ENCODE measurements at places on chromosomes 6 and 20.

GRCh38 chr20:47334022-47334551, 22.4 kb downstream of the ZMYND8 start:
- no peak for DNase-seq

GRCh38 chr6:22466665-22467245, 102.6 kb upstream of the HDGFL1 start:
- no peak for DNase-seq

DNA sequence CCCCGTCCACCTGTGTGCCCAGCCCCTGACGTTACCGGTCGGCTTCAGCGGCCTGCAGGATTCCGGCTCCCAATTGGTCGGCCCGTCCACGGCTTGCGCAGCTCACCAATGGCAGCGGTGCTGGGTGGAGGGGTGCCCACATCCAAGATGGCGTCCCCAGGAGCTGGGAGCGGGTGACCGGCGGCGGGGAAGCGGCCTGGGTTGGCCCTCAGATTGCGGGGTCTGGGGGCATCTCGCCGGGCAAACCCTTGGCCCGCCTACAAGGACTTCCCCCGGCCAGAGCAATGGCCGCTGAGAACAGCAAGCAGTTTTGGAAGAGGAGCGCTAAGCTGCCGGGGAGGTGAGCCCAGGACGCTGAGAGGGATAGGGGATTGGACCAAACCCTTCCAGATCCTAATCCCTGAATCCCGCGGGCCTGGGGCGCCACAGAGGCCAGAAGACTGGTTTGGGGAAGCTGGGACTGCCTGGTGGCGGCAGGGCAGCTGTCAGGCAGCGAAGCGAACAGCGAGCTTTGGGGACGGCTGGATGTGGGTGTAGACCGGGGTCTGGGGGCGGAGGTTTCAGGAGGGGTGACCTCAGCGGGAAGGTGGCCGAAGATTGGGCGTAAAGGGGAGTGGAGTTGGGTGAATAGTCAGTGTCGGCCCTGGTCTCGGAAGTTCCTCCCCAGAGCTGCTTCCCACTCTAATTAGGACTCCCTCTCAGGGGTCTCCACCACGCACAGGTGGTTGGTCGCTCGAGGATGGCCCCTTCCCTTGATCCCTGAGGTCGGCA, at the start of the genes TBC1D22B and TMEM217:
Gene TBC1D22B (plus strand): TSS at position 139 of the 771 bp plus-strand sequence. CDS start 146 bp downstream, at position 285.
Gene TMEM217 (minus strand): TSS at position 511 of the 771 bp plus-strand sequence. CDS start 39,114 bp downstream, outside the sequence.
- DNase-seq, result peak; percentile 97

DNA sequence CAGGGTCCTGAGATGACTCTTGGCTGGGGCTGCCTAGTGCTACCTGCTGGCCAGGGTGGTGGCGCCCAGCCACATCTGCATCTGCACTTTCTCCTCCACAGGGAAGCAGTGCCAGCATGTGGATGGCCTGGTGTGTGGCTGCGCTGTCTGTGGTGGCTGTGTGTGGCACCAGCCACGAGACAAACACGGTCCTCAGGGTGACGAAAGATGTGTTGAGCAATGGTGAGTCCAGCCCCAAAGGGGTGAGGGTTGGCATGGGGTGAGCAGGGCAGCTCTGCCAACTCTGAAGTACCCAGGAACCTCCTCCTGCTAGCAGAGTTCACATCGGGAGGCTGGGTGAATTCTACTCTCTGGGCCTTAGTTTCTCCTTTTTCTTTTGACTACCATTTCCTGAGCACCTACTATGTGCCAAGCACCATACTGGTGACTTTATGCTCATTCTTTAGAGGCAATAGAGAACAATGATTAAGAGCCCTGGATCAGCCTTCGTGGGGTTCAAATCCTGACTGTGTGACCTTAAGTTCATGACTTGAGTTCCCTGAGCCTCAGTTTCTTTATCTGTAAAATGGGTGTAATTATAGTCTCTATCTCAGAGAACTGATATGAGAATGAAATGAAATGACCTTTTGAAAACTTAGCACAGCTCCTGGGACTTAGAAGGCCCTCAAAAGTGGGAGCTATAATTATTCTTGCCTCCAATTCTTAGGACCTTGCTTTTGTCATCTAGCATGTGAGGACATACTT, 2.1 kb downstream of the BPIFB4 start:
- DNase-seq, result no peak

GRCh38 chr6:127023001-127023778, 95.3 kb upstream of the RSPO3 start:
- no peak for DNase-seq

DNA sequence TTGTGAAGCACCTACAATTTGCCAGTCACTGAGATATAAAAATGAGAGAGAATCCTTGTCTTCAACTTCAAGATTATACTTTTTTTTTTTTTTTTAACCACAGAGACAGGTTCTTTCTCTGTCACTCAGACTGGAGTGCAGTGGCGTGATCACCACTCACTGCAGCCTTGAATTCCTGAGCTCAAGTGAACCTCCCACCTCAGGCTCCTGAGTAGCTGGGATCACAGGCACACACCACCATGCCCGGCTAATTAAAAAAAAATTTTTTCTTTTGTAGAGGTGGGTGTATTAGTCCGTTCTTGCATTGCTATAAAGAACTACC, 51.6 kb upstream of the PMEPA1 start:
- no peak for DNase-seq

DNA sequence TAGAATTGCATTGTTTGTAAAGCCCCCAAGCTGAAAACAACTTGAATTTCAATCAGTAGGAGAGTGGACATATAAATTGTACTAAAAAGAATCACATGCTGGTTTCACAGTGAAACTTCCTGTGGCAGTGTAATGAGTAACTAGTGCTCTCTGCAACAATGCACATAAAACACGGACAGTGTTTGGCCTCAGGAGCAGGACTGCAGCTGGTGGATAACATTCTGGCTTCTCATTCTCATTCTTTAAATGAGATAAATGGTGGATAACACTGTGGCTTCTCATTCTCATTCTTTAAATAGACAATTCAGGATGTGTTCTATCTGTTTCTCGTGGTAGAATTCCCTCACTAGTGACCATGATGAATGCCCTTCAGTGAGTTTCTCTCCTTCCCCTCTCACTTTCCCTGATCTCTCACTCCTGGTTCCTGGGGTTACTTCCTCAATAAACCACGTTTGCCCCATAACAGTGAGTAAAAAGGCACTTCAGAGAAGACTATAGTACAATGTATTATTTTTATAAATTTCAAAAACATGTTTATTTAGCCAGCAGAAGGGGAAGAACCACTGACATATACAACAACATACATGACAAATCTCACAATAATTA, 59.9 kb downstream of the SLC22A2 start:
- no peak for DNase-seq

GRCh38 chr6:5411414-5411813, 150.1 kb downstream of the FARS2 start:
- no peak for DNase-seq

- no peak for DNase-seq
These were observed 8.9 kb upstream of the SNRNP48 start for GRCh38 chr6:7580927-7581618.

- no peak for DNase-seq
These were observed 11.8 kb upstream of the FOXC1 start for GRCh38 chr6:1597924-1598323.

DNA sequence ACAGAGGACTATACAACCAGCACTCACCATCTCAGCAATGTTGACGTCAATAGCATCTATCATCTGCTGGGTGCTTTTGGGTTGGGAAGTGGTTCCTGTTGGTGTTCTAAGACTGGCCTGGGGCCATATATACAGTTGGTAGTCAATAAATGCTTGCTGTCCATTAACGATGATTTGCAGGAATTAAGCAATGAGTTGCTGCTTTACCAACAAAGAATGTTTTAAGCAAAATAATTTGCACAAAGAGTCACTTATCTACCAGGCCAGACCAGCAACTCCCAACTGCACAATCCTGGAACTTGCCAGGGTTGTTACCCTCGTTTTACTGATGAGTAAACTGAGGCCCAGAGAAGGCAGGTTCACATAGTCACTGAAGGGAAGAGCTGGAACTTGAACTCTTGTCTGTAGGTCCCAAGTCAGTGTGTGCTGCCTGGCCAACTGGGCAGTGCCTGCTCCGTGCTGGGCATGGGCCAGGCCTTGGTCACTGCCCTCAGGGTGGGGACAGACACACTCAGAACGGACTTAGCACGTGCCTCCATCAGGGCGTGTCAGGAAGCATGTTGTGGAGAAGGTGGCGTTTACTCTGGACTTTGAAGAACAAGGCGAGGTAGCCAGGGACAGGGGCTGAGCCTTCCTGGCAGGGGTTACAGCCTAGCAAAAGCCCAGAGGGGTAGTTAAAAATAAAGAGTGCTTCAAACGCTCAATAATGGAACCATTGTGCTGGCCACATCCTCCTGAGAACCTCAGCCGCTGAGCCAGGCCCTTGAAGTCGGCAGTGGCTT, 2.5 kb upstream of the SRC start:
- no peak for DNase-seq

GRCh38 chr6:48213076-48213788, 102.2 kb upstream of the PTCHD4 start:
- no peak for DNase-seq

GRCh38 chr20:61938839-61939690, 126.6 kb downstream of the TAF4 start:
- DNase-seq, result no peak

GRCh38 chr6:13711324-13711732, 307 bp downstream of the RANBP9 start:
- DNase-seq, result peak; percentile 72

- DNase-seq, result no peak
These were observed 15.7 kb downstream of the PAQR8 start for GRCh38 chr6:52377538-52378221.

DNA sequence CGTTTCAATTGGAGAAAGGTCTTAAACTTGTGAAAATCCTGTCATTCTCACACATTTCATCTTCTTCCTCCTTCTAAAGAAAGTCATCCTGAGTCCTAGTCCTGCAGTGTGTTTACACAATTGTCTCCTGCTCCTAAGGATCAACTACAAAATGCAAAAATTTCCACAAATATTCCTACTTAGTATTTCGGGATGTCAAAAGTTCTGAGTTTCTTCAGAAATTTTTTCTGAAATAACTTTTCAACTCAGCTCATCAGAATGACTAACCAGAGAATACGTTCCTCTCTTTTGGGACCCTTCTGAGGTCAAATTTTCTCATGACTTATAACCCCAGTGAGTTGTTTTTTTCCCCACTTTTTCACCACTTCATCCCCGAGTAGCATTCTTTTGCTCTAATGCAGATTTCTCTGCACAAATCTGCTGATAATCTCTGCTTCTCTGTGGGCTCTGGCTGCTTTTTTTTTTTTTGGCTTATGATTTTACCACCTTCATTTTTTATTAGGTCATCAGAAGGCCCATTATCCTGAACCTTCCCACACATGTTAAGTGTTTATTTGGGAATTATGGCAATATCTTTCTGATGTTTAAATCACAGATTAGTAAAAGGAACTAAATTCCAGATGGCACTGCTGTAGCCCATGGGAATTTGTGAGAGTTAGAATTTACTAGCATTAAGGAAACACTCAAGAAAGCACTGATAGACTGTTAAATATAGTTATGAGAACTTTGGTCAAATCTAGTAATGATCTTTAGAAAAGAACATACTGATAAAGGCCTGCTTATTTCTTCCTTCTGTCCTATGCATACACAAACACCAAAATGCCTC, 41.4 kb downstream of the MAP3K5 start:
- no peak for DNase-seq

DNA sequence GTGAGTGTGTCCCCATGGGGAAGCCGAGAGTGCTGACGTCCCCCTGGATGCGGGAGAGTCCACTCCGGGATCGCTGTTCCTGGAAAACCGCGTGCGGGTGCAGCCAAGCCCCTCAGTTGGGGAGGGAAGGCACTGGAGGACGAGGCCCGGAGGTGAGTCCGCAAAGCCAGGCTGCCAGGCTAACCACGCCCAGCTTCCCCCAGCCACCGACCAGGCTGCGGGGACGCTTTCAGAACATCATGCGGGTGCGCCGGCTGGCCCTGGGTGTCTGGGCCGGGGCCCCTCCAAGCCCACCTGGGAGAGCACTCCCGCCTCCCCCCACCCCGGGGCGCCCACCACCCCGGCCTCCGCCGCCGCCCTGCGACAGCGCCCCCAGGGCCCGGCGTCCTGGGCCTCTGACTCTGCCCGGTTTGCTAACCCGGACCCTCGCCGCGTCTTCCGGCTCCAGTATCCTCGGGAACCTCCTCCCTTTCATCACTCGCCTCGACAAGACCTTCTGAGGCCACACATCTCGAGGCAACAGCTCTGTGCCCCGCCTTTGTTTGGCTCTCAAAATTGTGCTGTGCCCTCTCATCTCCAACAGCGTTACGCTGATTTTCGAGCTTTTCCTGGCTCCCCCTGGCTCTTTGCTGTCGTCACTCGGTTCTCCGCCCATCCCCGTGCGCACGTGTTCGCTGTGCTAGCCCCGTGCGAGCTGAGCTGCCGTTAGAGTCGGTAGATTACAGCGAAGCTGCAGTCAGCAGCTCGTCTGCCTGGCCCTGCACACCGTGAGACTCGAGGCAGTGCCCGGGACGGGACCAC, 47.1 kb upstream of the ENTPD6 start:
- peak; percentile 54 for DNase-seq

DNA sequence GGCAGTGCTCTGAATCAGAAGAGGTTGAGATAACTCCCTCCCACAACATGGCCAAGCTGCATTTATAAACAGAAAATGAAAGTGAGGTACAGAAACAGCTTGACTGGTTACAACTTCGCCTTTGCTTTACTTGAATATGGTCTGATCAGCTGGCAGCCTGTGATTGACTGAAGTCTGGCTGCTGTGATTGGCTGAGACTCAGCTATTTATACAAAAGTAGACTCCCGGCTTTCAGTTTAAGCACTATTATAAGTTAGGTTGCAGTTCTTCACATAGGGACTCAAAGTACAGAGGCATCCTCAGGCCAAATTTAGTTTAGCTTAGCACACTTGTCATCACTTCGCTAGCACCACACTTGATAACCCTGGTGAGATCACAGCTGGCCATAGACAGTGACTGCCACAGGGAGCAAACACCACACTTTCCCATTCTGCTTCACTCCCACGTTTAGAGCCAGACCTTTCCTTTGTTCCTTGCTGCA, 362.6 kb downstream of the EPM2A start:
- DNase-seq, result peak; percentile 16

DNA sequence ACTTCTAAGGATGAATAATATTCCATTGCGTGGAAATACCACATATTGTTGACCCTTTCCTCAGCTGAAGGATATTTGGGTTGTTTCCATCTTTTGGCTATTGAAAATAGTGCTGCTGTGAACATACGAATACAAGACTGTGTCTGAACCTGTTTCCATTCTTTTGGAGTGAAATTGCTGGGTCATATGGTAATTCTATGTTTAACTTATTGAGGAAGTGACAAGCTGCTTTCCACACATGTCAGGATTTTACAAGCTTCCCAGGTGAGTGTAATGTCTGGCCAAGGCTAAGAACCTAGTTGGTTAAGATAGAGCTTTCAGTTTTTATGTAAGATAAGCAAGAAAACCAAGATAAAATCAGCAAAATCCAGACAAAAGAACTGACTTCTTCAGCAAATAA, 48.8 kb downstream of the PPP1R3G start:
- DNase-seq, result no peak
